ENCODE measurements at places on chromosomes 12 and 14.

DNA sequence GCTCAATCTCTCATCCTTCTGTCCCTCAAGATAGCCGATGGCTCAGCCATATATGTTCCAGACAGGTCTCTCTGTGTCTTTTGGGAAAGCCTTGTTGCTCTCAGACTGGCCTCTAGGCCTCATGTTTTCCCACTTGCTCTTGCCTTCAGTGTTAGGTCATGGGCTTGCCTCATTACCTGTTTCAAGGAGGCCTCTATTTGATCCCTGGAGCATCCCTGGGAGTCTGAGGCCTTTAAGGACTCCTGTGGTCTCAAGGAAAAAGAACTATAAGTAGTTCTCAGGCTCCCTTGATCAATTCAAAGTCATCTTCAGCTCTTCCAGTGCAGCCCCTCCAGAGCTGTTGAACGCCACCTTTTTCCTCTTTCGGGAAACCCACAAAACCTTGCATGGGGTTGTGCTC, 47.9 kb downstream of the NTF3 start:
- DNase-seq = no peak

- no peak for DNase-seq
These were observed 28.8 kb downstream of the PAX9 start for GRCh38 chr14:36690311-36691040.

DNA sequence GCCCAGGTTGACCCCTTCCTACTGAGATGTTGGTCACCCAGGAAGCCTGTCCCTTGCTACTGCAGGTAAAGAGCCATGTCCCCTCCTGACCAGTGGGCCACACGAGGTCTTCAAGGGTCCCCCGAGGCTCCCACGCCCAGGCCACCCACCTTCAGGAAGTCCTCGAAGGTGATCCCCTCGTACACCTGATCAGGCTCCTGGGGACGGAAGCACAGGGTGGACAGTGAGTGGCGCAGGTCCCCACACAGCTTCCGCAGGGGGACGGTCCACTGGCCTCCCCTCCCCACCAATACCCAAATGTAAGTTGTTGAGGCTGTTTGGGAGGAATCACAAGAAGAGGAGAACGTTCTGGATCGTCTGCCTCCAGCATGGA, 57.4 kb downstream of the TESC start:
- no peak for DNase-seq

GRCh38 chr12:34119366-34119765, 97.1 kb downstream of the ALG10 start:
- no peak for DNase-seq

DNA sequence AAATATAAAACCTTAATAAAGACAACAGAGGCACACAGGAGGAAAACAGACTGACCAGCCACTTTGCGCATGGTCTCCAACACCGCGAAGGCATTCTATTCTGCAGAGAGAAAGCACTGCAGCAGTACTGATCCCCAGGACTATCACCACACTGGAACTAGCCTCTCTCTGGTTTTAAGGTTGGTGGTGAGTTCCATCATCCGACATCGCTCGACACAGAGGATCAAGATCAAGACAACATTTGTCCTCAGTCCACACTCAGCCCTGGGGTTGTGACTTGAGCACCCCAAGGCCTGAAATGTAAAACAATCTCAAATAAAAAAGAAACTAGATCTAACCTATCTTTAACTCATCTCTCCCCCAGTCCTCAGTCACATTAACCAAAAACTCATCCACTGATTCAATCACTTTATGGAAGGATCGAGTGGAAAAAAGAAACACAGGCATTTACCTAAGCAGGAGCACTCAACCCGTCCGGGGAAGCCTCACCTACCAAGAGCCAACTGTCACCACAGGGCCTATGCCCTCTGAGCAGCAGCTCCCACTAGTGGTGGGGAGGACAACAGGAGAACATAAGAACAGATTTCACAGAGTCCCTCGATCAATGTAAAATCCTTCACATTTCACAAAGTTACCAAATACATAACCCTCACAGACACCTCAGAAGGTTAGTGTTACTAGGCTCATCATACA, 17.7 kb downstream of the STXBP6 start:
- DNase-seq = no peak

DNA sequence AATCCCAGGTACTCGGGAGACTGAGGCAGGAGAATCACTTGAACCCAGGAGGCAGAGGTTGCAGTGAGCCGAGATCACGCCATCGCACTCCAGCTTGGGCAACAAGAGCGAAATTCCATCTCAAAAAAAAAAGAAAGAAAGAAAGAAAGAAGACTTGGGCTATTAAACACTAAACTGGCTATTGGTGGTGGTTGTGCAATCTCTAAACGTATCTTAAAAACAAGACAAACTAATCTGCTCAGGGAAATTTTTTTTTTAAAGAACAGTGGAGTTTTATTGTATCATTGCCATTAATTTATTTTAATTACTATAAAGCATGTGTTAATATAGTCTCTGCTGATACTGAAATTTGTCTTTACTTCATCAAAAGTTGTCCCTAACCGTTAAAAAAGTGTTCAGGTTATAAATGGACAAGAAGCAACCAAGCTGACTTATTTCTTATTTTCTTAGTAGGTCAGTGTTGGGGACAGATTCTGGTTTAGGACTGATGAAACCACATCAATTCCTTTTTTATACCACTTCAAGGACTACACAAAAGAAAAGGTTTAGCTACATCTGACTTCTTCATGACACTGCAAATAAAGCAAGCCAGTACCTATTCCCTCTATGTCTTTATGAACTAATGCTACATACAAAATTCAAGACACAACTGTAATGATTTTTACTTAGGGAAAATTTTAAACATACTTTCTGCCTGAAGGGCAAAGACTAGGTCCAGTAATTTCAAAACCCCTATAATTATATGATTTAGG, 68.7 kb upstream of the KRAS start:
- DNase-seq = no peak

GRCh38 chr14:39266525-39266870, 32.8 kb downstream of the MIA2 start:
- DNase-seq = peak; percentile 68

- DNase-seq = peak; percentile 45
These were observed at the start of gene C14orf132 for GRCh38 chr14:96038920-96039632. TSS of gene C14orf132 (plus strand) at chr14:96039362. CDS start at chr14:96039501, 139 bp downstream.

DNA sequence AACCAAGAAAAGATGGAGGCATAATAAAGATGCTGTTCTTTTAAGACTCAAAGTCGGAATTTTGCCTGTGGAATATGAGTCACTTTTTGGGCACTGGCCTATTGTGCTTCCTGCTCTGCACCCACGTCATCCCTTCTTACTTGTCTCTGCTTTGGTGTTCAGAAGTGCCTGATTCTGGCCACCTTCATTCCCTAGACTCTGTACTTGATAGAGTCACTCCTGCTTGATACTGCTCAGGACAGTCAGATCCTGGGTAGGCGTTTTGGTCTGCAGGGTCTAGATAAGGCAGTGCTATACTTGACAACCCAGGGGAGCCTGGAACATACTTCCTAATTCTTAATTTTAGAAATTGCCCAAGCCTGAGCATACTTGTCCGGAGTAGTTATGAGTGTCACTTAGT, 1.9 kb downstream of the LRRK2 start:
- DNase-seq = no peak

GRCh38 chr12:11162502-11162901, 8.5 kb upstream of the SMIM10L1 start:
- no peak for DNase-seq

GRCh38 chr12:12979731-12980259, 20.3 kb downstream of the HEBP1 start:
- DNase-seq = no peak

- no peak for DNase-seq
These were observed 91.1 kb downstream of the IRF2BPL start for GRCh38 chr14:76937181-76938091.

DNA sequence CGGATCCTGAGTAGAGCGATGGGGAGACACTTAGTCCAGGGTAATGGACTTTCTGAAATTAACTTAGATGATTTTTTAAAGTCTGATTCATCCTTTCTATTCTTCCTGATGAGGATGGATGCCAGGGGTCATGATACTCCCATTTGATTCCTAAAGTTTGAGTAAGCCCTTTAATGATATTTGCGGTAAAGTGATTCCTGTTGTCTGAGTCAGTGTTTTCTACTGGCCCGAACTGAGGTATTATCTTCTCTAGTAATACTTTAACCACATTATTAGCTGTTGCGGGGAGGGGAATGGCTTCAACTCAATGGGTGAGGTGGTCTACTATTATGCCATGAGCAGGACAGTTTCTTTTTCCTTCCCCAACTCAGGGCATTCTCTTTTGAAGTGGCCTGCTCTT, 111.6 kb downstream of the RIN3 start:
- no peak for DNase-seq

DNA sequence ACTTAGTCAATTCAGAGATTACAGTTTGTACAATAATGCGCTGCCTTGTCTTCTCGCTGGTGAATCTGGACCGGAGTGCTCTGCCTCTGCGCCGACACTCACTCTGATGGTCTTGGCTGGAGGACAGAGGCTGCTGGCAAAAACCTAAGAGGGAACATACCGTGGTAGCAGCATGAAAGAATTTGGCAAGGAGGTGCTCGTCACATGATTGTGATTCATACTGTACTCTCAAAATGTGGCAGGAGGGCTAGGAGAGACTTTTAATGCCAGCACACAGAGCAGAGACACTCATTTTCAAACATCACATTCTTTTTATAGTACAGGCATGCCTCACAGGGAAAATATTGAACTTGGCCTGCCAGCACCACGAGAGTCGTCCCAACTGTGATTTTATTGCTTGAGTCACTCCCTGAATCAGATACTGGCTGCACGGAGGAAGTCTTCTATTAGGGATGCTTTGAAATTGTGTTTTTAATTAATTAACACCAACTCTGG, 67.8 kb downstream of the HMGA2 start:
- no peak for DNase-seq
